ENCODE measurements at places on chromosomes 1 and 21.

GRCh38 chr1:105874621-105875020 lies 1181.9 kb upstream of the PRMT6 start:
- no peak for DNase-seq

DNA sequence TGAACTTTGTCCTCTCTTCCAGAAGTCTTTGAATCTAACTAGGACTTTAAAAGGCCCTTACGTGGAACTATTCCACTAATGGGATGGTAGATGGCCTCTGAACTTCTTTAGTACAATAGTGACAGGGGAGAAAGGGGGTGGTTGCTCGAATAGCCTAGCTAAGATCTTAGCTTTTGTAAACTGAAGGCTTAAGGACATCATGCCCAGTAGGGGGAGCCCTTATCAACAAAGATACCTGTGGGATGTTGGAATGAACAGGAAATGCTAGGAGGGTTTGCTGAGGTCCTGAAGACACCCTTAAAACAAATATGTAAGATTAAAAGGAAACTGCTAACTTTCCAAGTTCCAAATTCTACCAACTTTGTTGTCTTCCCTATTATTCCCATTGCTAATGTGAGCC lies 33.2 kb downstream of the NHLH2 start:
- DNase-seq = peak; percentile 52

- DNase-seq = no peak
Observed at GRCh38 chr1:173134800-173135199, 72.3 kb downstream of the TNFSF4 start.

DNA sequence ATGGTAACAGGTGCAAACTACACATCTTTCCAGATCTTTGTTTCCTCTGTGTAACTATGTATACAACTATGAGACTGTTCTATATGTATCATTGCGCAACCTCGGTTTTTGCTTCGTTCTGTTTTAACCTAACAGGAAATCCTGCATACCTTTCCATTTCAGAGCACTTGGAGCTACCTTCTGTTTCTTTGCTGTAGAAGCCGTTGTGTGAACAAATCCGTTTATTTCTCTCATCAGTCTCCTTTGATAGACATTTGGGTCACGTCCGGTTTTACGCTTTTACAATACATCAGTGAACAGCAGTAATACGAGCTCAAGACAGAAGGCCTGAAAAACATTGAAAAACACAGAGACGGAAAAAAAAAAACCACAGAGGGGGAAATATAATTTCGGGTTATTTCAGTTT lies 10.5 kb downstream of the ATP5IF1 start:
- DNase-seq = no peak

DNA sequence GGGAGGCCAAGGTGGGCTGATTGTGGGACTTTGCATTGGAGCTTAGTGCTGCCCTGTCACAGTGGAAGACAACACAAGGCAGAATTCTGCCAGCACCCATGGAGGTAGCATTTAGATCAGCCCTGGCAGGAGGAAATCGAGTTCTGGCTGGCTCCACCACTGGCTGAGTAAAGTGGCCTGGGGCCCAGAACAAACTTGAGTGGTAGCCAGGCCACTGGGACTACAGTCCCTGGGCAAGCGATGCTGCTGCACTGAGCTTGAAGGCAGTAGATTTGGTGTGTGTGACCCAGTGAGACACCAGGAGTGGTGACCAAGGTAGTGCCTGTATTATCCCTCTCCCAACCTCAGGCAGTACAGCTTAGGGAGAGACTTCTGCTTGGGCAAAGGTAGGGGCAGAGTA lies 22.5 kb upstream of the UHMK1 start:
- no peak for DNase-seq

GRCh38 chr1:91582431-91582921 lies 81.8 kb downstream of the CDC7 start:
- peak; percentile 82 for DNase-seq

GRCh38 chr1:151612501-151613281 lies 841 bp downstream of the SNX27 start:
- DNase-seq = peak; percentile 49

DNA sequence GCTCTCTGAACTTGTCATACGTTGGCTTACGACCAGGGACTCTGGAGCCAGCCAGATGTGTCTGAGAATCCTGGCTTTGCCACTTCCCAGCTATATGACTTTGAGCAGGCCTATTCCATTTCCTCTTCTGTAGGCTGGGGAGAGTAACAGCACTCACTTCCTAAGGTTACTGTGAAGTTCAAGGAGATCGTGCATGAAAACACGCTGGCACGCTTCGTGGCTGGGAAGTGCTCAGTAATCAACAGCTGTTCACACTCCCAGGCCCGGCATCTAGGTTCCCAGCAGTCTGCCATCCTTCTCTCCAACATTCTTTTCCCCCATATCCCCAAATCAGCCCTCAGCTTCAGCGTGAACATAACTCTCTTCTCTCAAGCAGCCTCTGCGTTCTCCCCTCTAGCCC lies 2.0 kb downstream of the ASCL5 start:
- no peak for DNase-seq

- no peak for DNase-seq
Observed at GRCh38 chr1:93344886-93345632, 648 bp upstream of the DR1 start.

GRCh38 chr1:200233393-200233792 lies 176.4 kb downstream of the ZNF281 start:
- peak; percentile 22 for DNase-seq

- no peak for DNase-seq
Observed at GRCh38 chr1:184866586-184866985, 107.7 kb downstream of the NIBAN1 start.

GRCh38 chr1:22507587-22507986 lies 55.7 kb upstream of the EPHA8 start:
- DNase-seq = no peak

DNA sequence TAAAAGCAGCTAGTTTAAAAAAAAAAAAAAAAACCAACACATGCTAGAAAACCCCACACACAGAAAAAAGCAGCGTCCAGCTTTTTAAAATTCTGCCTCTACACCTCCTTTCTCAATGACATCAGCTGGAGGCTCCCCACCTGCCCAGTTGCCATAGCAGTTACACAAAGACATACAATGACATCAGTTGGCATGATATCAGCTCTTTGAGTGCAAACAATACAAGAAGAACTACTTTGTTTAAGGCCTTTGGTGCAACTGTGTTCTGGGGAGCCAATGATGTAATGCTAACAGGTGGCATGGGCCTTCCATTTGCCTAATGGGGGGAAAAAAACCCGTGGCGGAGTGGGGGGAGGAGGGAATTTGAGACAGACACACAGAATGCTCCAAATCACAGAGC lies 32.9 kb downstream of the DUSP10 start:
- DNase-seq = no peak

DNA sequence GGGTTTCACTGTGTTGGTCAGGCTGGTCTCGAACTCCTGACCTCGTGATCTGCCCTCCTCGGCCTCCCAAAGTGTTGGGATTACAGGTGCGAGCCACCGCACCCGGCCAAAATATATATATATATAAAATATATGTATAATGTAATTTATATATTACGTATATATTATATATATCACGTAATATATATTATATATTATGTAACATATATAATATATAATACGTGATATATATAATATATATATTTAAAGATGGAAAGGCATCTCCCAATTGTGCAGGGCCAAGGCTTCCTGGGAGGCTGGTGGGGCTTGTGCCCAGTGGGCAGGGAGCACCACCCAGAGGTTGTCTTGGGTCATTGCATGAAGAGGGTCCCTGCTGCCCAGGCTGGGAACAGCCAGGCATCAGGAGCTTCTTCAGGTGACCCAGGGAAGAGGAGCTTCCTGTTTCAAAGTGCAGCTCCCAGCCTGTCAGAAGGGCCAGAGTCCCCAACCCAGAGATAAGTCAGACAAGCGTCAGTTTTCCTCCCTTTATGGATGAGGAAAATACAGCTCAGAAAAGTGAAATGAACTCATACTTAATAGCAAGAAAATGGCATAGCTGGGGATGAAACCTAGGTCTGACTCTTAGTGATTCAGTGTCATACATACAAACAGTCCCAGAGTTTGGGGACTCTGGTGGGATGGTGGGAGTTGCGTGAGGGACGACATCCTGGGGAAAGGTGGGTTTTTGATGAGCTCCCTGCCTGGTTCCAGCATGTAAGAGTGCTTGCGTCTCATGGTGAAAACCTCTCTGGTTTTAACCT lies 12.0 kb downstream of the UBE2Q1 start:
- DNase-seq = peak; percentile 73

GRCh38 chr1:104195395-104195794 lies 445.7 kb downstream of the AMY1C start:
- DNase-seq = no peak

DNA sequence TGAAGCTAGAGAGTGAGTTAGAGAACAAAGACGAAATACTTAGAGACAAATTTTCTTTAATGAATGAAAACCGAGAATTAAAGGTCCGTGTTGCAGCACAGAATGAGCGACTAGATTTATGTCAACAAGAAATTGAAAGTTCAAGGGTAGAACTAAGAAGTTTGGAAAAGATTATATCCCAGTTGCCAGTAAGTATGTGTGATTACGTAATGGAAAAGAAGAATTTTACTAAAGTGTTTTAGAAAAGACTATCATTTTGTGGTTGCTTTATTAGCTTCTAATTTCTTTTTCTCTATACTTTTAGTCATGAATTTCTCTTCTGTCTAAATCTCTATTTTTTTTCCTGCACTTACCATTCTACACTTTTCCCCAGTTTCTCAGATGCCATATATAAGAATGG lies 26.7 kb downstream of the CCDC18 start:
- DNase-seq = no peak

- peak; percentile 72 for DNase-seq
Observed at GRCh38 chr1:178055779-178056471, 38.0 kb upstream of the RASAL2 start.

GRCh38 chr21:40733024-40733397 lies 113.9 kb downstream of the DSCAM start:
- DNase-seq = no peak

DNA sequence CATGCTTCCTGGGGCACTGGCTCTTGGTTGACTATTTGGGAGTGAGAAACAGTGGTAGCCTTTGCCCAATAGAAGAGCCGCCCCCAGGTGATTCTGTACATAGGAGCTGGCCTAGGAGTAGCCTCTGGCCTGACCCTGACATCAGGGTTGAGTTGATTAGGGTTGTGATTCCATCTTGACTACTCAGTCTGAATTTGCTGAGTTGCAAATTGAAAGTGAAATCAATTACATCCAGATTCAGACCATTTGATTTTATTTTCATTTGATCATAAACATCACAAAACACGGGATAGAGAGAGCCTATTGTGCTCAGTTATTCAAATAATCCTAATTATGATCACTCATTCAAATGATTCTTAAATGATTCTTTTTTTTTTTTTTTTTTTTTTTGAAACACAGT lies 253.2 kb downstream of the KIF26B start:
- DNase-seq = no peak

- no peak for DNase-seq
Observed at GRCh38 chr1:159664247-159664646, 50.1 kb downstream of the CRP start.

- DNase-seq = no peak
Observed at GRCh38 chr1:19163261-19163660, 46.8 kb downstream of the UBR4 start.

DNA sequence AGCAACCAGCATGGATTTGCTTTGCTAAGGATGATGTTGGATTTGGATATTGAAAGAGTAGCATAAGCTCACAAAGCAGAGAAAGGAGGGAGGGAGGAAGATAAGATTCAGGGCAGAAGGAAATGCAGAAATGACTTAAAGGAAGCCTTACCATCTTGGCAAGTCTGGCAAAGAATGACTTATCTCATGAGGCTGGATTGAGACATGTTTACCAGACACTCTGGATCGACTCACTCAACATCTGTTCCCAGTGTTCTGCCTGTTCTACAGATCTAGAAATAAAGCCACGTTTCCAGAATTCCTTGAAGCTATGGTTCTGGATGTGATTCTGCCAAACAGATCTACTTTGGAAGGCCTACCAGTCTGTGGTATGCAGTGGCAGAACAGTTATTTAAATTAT lies 38.8 kb upstream of the CTBS start:
- no peak for DNase-seq

- DNase-seq = no peak
Observed at GRCh38 chr1:154276797-154277196, 4.4 kb downstream of the HAX1 start.

DNA sequence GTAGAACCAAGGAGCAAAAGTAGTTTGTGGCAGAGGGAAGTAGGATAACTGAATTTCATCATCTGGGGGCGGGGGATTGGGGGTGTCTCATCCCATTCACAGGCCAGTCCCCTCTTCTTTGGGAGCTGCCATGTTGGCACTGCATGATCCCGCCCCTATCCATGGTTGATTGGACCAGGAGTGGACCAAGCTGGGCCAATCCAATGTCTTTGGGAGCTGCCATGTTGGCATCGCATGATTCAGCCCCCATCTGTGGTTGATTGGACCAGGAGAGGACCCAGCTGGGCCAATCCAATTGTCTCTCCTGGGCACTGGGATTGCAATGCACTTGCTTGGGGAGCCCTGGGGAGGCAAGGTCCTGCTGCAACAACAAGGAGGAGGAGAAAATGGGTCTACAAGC lies 12.3 kb upstream of the ALPL start:
- DNase-seq = no peak

GRCh38 chr1:35899941-35900340 lies 16.9 kb downstream of the AGO1 start:
- no peak for DNase-seq

DNA sequence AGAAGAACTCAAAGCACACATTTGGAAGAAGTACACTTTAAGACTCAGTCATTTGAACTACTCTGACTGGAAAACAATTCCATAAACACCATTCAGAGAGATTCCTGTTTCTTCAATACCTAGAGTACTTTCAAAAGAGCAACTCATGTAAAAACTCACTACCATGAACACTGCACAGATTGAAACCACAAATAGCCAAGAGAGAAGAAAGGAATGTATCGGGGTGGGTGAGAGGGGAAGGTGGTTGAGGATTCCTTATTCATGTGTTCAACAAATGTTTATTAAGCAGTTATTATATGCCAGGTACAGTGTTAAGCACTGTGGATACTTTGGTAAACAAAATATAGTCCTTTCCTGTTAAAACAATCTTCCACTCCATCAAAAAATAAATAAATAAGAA lies 64.7 kb downstream of the NRIP1 start:
- DNase-seq = no peak

- DNase-seq = peak; percentile 23
Observed at GRCh38 chr1:17158961-17159360, 39.7 kb upstream of the PADI2 start.

DNA sequence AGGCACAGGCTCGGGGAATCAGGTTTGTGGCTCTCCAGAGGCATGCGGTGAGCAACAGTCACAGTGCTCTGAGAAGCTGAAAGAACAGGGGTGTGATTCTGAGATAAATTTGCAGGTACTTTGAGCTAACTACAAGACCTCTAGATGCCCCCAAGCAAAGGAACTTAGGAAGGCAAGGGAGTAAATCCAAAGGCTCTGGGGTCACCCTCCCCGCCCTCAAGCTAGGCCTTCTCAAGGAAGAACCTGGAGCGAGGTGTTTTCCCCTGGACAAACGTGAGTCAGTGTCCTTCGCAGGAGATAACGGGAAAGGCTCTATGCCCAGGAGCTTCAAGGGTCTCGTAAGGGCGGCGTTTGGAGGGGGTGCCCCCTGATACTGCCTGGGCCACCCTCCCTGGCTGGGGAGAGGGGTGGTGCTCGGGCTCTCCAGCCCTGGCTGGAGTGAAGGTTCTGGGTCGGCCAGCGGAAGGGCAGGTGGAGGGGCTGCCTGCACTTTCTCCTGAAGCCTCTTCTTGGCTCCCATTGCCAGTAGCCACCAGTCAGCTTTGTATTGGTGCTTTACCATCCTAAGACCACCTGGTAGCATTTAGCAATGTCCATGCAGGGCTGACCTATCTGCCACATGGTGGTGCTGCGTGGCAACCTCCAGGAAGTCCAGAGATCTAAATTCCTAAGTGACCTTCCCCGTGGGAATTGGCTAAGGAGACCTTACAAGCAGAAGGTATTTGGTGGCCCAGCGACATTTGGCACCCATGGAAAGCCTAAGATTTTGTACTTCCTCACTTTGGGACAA lies 44.0 kb downstream of the GPR161 start:
- DNase-seq = no peak
